T1000 (cell line): ENCODE measurements at places on chromosomes 16 and 17.

DNA sequence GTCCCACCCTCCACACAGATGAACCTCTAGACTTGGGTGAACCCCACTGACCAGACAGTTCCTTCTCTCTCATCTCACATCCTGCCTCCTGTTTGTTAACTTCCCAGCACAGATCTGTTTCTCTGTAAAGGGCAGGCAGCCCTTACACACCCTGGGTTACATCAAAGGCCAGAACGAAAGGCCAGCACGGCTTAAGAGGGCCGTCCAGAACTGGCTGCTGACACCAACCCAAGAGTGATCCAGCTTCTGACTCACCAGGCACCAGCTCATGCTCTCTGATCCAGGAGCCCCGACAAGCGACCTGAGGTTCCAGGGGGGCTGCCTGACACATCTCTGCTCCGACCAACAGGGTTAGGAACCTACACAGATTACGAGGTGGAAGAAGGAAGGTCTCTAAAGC lies 86.9 kb downstream of the MRM3 start:
- peak; percentile 42 for DNase-seq

GRCh38 chr16:85315866-85316265 lies 203.6 kb upstream of the CIBAR2 start:
- DNase-seq, result no peak

- DNase-seq, result no peak
These were observed at the start of gene ALOX15B for GRCh38 chr17:8038954-8039610. ALOX15B (plus strand) TSS chr17:8039059; CDS start chr17:8039156, 97 bp downstream.

GRCh38 chr17:50682938-50683337 lies 24.8 kb downstream of the ANKRD40 start:
- DNase-seq, result no peak

DNA sequence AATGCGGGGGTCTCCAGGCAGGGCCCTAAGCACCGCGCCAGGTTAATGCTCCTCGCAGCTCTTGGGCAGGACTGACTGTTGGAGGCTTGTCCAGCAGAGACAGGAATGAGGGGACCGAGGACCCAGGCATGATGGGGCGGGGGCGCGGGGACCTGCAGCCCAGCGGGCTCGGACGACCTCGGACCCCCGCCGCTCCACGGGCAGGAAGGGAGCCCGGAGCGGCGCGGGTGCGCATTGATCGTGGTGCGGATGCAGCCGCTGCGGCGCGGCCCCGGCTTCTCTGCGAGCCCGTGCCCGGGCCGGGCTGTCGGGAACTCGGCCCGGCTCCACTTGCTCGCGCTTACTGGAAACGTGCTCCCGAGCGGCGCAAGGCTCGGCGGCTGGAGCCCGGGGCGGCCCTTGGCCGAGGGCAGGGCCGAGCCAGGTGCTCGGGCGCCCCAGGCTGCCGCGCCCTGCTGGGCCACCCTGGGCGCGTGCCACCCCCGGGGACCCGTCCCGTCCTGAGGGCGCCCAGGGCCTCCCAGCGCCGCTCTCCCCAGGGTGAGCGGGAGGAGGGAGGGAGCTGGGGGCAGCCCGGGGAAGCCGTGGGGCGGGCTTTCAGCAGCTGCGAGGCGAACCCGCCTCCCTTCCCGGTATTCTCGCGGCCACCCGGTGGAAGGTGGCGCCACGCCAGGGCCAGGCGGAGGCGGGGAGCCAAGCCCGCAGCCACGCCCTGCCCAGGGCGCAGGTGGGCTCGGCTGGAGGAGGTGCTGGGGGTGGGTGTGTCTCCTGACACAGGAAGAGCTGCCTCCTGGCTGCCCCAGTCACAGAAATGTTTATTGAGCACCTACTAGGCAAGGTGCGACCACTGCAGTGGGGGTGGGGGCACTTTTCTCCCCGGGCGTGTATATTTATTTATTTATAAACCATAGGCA lies 45.9 kb downstream of the SOCS3 start:
- DNase-seq, result peak; percentile 42

DNA sequence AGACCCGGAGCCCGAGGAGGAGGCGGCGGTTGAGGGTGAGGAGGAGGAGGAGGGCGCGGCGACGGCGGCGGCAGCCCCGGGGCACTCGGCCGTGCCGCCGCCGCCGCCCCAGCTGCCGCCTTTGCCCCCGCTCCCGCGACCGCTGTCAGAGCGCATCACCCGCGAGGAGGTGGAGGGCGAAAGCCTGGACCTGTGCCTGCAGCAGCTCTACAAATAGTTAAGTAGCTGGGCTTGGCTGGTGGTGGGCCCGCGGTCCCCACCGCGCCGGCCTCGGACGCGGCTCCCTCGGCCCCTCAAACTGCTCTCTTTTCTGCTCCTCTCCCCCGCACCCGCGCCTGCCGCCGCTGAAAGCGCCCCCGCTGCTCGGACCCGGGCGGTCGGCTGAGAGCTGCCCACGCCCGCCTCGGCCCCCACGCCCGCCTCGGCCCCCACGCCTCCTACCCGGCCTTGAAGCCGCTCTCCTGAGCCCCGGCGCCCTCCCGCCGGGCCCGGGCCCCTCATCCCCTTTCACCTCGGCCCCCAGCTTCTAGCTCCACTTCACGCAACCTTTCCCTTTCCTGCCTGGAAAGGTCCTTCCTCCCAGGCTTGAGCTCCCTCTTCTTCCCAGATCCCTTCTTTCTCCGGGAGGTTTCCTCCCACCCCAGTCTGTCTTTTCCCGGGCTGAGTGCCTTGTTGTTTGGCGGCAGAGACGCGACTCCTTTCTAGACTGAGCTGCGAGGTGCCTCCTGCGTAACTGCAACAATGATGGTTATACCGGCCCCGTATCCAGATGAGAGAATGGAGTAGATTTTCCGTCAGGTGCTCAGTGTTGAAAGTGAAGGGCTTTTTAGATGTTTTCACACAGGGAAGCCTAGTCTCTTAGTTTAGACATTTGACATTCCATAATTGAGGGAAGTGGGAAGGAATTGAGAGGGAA lies 850 bp downstream of the PPM1E start:
- DNase-seq, result no peak
